ENCODE measurements at places on chromosomes 7 and 10.

DNA sequence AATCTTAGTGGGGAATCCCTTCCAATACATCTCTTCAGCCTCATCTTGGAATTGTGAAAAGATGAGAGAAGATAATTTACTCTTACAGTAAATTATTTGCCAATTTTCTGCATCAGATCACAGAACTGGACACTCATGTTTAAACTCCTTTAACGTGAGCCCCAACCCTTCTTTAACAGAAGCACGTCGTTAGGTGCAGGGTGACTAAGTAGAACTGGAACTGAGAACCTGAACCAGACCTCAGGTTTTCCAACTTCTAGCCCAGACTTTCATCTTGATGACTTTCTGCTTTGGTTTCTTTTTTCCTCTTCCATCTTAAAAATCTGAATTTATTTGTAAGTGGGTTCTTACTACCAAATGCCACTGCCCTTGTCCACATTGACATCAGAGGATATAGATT, 57.2 kb upstream of the LYZL2 start:
- DNase-seq, result no peak

DNA sequence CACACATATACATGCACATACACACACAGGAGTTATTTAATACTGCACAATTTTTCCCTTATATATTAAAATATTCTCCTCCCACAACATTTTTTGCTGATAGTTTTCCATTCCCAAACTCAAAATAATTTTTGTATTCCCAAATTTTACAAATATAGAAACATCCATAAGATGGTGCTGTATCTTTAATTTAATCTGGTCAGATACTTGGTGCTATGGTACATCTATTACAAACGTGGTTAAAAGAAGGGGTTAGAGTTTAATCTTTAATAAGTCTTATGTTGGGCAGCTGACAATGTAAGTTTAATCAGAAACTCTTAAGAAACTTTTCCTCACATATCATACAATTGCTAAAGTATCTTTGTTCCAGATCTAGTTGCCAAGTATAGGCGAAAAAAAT, 10.2 kb upstream of the CADPS2 start:
- no peak for DNase-seq

- no peak for DNase-seq
These were observed 456.7 kb downstream of the LRMDA start for GRCh38 chr10:75887992-75888680.

- DNase-seq, result no peak
These were observed 535.1 kb downstream of the PTPRN2 start for GRCh38 chr7:158052381-158053060.

DNA sequence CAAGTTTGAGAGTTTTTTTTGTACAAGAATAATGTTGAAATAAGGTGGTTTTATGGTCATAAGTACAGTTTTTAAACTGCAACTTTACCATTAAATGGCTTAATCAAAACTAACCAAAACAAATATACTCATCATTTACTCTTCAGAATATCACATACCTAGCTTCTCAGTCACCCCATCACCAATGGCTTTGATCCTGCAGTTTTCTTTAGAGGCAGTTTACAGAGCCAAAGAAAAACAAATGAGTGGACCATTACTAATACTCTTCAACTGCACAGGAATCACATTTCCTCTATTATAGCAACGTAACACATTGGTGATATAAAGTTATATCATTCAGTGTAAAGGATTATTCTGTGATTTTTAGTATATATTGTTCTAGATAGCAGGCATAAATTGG, 576.1 kb upstream of the LRRTM3 start:
- no peak for DNase-seq

DNA sequence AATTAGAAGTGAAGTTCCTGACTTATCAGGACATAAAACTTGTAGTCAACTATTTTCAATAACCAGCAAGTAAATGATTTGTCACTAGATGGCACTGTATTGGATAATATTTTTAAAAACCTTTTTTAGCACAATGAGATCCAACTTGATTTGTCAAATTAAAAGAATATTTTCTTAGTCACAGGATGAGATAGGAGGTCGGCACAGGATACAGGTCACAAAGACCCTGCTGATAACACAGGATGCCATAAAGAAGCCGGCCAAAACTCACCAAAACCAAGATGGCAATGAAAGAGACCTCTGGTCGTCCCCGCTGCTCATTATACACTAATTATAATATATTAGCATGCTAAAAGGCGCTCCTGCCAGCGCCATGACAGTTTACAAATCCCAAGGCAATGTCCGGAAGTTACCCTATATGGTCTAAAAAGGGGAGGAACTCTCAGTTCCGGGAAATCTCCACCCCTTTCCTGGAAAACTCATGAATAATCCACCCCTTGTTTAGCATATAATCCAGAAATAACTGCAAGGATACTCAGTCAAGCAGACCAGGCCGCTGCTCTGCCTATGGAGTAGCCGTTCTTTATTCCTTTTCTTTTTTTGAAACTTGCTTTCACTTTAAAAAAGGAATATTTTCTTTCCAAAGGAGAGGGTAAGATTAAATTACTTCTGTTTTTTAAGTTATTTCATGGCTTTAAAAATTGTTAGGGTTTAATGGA, 255.7 kb upstream of the MKLN1 start:
- DNase-seq, result no peak

GRCh38 chr7:37048674-37049073, 324.4 kb upstream of the AOAH start:
- no peak for DNase-seq

DNA sequence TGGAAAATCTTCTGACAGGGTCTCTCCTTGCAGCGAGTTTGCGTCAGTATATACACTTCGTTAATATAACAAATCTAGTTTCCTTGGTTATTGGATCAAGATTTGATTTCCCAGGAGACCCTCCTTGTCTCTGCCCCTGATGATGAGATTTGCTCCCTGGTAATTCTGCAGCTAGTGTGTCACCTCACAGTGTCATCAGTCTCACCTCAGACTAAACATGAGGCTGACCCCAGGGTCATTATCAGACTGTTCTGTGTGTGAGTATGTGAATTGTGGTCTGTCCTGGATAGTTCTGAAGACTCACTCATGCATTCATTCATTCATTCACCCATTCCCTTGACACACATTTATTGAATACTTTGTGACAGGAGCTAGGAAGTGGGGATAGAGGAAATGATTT, 138.4 kb upstream of the CTTNBP2 start:
- DNase-seq, result no peak

DNA sequence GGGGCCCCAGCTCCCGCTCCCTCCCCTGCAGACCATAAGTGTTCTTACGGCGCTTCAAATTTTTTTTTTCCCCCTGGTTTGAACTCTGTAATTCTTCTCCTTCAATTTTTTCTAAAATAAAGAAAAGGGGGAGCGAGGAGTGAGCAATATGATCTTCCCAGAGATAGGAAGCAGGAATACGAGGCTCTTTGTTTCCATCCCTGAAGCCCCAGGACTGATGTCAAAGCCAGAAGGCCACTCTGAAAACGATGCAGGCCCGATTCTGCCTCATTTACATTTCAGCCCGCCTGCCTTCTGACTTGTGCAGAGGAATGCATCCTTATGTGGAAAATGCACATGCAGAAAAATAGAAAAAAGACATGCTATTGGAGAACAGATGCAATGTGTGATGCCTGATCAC, 401.5 kb upstream of the MKI67 start:
- DNase-seq, result no peak

DNA sequence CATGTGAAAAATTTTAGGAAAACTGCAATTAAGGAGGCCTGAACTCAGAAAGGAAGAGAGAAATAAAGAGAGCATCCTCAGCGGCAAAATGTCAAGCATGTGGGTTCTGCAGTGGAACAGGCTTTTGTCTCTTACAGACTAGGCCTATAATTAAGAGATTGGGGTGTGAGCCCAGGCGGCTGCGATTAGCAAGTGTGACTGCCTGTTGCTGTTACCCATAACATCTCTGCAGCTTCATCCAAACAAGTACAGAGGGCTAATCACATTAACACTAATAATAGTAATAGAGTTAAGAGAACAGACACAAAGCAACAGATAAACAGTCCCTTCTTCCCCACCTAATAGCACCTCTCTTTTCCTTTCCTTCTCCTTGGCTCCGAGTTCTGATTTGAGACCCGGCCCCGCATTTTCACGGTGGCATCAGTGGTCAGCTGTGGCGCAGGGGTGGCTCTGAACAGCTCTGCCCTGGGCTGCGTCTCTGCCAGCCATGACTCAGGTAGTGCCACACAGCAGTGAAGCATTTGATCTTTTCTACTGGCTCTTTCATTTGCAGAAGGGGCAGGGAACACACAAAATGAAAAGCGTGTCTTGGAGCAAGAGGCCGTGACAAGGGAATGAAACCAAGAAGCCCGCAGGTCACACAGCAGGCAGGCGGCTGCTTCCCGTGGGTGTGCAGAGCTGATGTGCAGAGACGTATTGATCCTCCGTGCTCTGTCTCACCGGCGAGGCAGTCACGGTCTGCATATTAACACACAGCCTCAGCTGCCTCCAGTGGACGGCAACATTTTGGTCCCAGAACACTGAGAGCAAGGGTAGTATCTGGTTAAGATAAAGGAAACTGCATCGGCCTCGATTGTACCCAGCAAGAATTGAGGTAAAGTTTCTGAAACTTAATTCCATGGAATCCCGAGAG, 103.1 kb downstream of the KLF6 start:
- DNase-seq, result no peak

- DNase-seq, result no peak
These were observed 7.7 kb downstream of the DGKB start for GRCh38 chr7:14894826-14895225.

- DNase-seq, result no peak
These were observed 307.4 kb upstream of the SEMA3C start for GRCh38 chr7:81226234-81226633.

DNA sequence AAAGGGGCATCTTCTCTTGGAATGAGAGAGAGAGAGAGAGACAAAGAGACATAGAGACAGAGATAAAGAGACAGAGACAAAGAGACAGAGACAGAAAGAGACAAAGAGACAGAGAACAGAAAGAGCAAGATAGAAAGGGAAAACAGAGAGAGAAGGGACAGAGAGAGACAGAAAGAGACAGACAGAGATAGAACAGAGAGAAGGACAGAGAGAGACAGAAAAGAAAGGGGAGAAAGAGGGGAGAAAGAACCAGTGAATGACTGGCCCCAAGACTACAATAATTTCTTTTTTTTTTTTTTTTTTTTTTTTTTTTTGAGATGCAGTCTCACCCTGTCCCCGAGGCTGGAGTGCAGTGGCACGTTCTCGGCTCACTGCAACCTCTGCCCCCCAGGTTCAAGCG, 7.6 kb downstream of the TMEM130 start:
- no peak for DNase-seq

DNA sequence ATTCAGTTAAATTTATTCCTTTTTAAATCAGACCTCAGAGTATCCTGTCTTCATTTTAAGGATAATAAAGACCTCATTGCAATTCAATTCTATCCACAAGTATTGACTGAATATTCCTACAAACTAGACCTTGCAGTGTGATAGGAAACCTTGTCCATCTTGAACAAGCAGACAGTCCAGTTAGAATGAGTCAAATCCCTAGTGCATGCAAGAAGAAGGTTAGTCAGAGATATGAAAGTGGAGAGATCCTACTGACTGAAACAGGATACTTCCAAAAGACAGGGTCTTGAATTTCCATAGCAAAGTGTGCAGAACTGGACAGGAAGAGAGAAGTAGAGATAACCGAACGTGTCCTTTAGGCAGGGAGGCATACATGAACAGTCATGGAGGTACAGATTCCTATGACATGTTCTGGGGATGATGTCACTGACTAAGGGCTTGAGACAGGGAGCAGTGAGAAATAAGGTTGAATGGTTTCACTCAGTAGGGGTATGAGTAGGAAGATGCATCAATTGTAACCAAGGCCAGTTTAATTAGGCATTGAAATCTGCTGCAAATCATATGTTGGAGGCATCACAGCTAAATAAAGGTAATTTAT, 45.2 kb downstream of the PPP1R3A start:
- DNase-seq, result no peak

DNA sequence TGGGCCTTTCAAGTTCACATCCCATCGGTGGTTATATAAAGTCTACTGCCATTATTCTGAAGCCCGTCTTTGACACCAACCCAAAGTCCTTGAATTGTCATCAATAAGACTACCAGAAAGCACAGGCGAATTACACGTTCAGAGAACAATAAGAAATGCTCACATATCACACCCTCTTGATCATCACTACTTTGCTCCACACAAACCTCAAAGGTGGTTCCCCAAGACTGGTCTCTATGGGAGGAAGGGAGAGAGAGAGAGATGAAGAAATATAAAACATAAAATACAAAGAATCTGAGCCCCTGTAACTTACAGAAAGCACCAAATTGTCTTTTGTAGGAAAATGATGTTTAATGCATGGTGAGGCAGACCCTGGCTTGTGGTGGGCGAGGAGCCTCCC, 4.4 kb downstream of the HIPK2 start:
- no peak for DNase-seq

GRCh38 chr10:95391581-95392216, 100.9 kb upstream of the PDLIM1 start:
- no peak for DNase-seq

GRCh38 chr10:88409236-88409635, 173.9 kb downstream of the RNLS start:
- DNase-seq, result no peak

Data from stimulated activated CD8-positive, alpha-beta memory T cell treated with anti-CD3 and anti-CD28 coated beads, Interleukin-7, amount 100 ng/mL, for 1 hour (primary cell).